HFFc6 (cell line): ENCODE measurements at places on chromosomes 3 and 15.
A peak's percentile ranks its signal among the peaks of the same experiment; 100 is the strongest.

DNA sequence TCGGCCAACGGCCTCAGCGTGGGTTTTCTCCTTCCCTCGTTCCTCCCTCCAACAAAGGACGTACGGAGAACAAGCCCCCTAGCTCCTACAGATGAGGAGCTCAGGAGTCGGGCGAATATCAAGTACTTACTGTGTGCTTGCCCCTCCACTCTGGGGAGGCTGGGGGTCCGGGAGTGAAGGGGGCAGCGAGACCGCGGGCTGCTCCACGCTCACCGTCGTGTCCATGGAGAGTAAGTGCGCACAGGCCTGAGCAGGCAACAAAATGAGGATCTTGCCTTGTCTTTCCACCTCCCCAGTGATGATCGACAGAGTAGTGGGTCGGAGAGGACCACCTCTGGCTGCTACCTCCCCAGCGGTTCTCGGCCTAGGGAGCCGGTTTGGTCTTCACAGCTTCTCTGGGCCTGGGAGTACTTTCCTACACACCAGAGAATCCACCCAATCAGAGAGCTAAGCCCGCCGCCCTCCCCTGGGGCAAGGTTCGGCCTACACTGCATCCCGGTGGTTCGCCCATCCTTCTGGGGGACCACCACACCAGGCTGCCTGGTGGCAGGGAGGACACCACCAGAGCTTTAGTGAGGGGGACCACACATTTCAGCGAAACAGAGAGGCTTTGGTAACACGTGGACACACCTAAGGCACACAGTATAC is 603 bp upstream of the TRANK1 start:
- peak overlapping the region; percentile 71 for H3K4me3 ChIP-seq
- H3K4me1 ChIP-seq, result peaks cover 7% of the 10 kb centered on the region
- H3K36me3 ChIP-seq, result peaks cover 25% of the 10 kb centered on the region
- H3K27ac ChIP-seq, result no peak overlapping the region

GRCh38 chr3:171021377-171021776 is 5.1 kb downstream of the SLC2A2 start:
- no peaks in the 10 kb centered on the region; the same call in 1 of the 2 replicates for H3K27me3 ChIP-seq
- no peaks in the 10 kb centered on the region for H3K36me3 ChIP-seq
- peaks cover 8% of the 10 kb centered on the region for H3K4me1 ChIP-seq
- no peak overlapping the region for H3K27ac ChIP-seq
- no peak overlapping the region for H3K4me3 ChIP-seq

GRCh38 chr3:129758785-129759320 is 134.7 kb downstream of the TMCC1 start:
- no peaks in the 10 kb centered on the region; the same call in 1 of the 2 replicates for H3K27me3 ChIP-seq
- H3K4me3 ChIP-seq, result no peak overlapping the region
- H3K4me1 ChIP-seq, result peaks cover 11% of the 10 kb centered on the region
- H3K27ac ChIP-seq, result no peak overlapping the region
- no peak for DNase-seq

- DNase-seq, result peak; percentile 66
- H3K27me3 ChIP-seq, result peaks cover 3% of the 10 kb centered on the region; the same call in 1 of the 2 replicates
- H3K4me3 ChIP-seq, result no peak overlapping the region
- peaks cover 14% of the 10 kb centered on the region for H3K36me3 ChIP-seq
- H3K27ac ChIP-seq, result no peak overlapping the region
- peaks cover 19% of the 10 kb centered on the region for H3K4me1 ChIP-seq
These were observed 95.4 kb downstream of the PLOD2 start for GRCh38 chr3:146065573-146066006.

- no peaks in the 10 kb centered on the region for H3K27me3 ChIP-seq
- peaks cover 14% of the 10 kb centered on the region; the same call in 1 of the 2 replicates for H3K36me3 ChIP-seq
- H3K27ac ChIP-seq, result no peak overlapping the region; the same call in 1 of the 2 replicates
- H3K4me1 ChIP-seq, result no peaks in the 10 kb centered on the region
- no peak overlapping the region for H3K4me3 ChIP-seq
These were observed 10.5 kb downstream of the C3orf62 start for GRCh38 chr3:49266410-49267095.

- no peaks in the 10 kb centered on the region for H3K4me1 ChIP-seq
- H3K36me3 ChIP-seq, result no peaks in the 10 kb centered on the region
- H3K27ac ChIP-seq, result no peak overlapping the region
- H3K27me3 ChIP-seq, result peaks cover 24% of the 10 kb centered on the region
These were observed 70.9 kb downstream of the ANP32A start for GRCh38 chr15:68749793-68750192.

DNA sequence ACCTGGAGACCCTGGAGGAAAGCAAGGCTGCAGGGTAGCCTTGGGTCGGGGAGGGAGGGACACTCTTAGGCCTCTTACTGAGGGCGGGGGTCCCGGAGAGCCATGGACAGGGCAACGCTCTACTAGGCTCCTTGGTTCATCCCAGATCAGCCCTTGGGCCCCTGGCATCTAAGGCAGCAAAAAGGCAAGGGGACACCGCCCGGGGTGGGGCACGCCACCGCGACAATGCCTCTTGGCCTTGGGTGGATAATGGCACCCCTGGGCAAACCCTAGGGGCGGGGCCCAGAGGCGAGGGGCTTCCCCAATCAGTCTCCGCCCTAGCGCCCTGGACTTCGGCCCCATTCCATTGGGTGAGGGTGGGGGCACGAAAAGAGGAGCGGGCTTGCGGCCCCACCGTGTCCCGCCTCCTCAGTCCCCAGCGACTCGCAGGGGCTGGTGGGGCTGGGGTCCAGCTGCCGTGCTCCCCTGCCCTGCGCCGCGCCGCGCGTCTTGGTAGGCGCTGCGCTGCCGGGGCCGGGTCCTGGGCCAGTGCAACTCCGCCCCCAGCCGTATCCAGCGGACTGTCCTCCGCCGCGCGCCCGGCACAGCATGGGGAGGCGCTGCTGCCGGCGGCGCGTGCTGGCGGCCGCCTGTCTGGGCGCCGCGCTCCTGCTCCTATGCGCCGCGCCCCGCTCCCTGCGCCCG is at the start of gene CHST13:
Gene CHST13, plus strand, starts transcription at position 411 of the 684 bp plus-strand sequence. Its CDS starts 178 bp downstream, at position 589.
- H3K4me3 ChIP-seq, result no peak within 1 kb of the TSS
- H3K27ac ChIP-seq, result no peak within 1 kb of the TSS
- no peaks in the 10 kb centered on the region for H3K4me1 ChIP-seq
- no peaks in the 10 kb centered on the region for H3K36me3 ChIP-seq
- peaks cover 38% of the 10 kb centered on the region for H3K27me3 ChIP-seq
- no peak for DNase-seq

GRCh38 chr15:59797756-59798604 is 108.9 kb upstream of the BNIP2 start:
- H3K27ac ChIP-seq, result no peak overlapping the region
- no peak for DNase-seq
- peaks cover 3% of the 10 kb centered on the region for H3K27me3 ChIP-seq
- H3K36me3 ChIP-seq, result no peaks in the 10 kb centered on the region

GRCh38 chr3:189531271-189531670 is 99.9 kb upstream of the TP63 start:
- no peaks in the 10 kb centered on the region for H3K4me1 ChIP-seq
- no peak for DNase-seq
- H3K27me3 ChIP-seq, result no peaks in the 10 kb centered on the region
- H3K36me3 ChIP-seq, result no peaks in the 10 kb centered on the region
- H3K27ac ChIP-seq, result no peak overlapping the region
- no peak overlapping the region for H3K4me3 ChIP-seq

GRCh38 chr3:83039422-83039821 is 1278.0 kb upstream of the GBE1 start:
- no peak overlapping the region for H3K4me3 ChIP-seq
- H3K4me1 ChIP-seq, result no peaks in the 10 kb centered on the region
- no peak overlapping the region for H3K27ac ChIP-seq

GRCh38 chr15:44527241-44527640 is 9.7 kb upstream of the EIF3J start:
- H3K36me3 ChIP-seq, result no peaks in the 10 kb centered on the region
- DNase-seq, result no peak
- H3K4me3 ChIP-seq, result no peak overlapping the region
- no peaks in the 10 kb centered on the region for H3K27me3 ChIP-seq
- peaks cover 20% of the 10 kb centered on the region for H3K4me1 ChIP-seq
- H3K27ac ChIP-seq, result no peak overlapping the region

- H3K36me3 ChIP-seq, result peaks cover 50% of the 10 kb centered on the region
- H3K27me3 ChIP-seq, result peaks cover 5% of the 10 kb centered on the region
- H3K4me3 ChIP-seq, result no peak overlapping the region
- no peak for DNase-seq
These were observed 35.7 kb downstream of the ST3GAL6 start for GRCh38 chr3:98798820-98799219.

DNA sequence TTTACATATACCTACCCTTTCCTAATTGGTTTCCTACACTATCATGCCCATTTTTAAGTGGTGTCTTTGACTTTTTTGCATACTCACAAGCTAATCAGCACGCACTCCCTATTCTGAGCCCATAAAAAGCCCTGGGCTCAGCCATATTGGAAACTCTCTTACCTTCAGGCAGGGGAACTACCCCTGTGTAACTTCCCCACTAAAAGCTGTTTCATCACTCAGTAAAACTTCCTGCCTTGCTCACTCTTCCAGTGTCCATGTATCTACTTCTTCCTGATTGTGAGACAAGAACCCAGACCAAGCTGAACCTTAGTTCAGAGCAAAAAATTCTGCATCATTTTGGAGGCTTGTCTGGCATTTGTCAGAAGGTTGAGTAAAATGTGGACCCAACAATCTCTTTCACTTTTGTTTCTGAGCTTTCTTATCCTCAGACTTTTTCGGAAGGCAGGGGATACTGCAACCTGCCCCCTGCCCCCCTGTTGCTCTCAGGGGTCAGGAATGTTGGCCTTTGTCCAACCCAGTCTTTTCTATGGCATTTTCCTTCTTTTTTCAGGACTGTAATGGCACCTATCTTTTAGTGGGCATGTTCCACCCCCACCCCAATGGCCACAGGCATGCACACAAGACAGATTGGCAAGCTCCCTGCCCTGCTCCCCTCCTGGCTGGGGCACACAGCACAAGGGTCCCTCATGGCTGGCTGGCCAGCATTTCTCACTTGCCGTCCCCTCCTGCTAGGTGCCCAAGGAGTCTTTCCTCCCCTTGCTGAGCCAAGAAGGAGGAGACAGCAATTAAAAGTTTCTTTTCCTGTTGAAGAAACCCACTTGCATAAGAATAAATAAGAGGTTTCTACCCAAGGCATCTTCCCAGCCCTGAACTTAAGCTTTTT is 26.3 kb upstream of the TMEM45A start:
- peaks cover 9% of the 10 kb centered on the region for H3K36me3 ChIP-seq
- H3K4me3 ChIP-seq, result no peak overlapping the region
- H3K4me1 ChIP-seq, result no peaks in the 10 kb centered on the region

DNA sequence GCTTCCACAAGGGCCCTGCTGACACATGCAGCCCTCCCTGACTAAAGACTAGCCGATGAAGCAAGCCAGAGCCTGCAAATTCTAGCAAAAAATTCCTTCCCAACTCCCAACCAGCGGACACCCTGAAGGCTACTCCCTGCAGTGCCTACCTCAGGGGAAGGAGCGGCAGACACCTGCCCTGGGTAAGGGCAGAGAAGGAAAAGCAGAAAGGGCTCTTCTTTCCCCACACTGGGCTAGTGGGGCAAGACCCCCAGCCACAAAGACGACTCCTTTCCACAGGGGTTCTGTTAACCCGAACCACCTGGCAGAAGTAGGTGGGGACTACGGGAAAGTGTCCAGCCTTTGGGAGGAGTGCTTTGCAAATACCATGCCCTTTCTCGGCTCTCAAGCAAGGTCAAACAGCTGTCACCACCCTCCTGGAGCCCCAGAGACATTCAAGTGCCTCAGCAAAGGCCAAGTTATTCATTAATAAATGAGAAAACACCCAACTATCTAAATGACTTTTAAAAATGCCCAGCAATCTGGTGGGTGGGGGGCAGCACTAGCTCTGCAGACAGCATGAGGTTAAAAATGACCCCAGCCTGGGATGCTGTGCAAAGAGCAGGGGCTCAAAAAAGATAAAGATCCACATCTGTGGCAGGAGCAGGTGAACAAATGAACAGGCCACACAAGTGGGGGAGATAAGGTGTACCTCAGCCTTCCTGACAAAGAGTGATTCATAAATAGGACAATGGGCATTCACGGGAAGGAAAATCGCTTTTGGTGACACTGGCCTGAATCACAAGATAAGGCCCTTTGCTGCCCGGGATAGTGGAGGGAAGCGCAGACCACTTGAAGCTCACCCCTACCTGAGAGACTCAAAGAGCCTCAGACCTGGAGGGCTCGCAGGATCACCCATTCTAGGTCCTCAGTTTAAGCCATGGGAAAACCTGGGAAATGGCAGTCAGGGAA is 33.0 kb downstream of the CCDC12 start:
- DNase-seq, result no peak
- H3K4me1 ChIP-seq, result peaks cover 48% of the 10 kb centered on the region
- H3K27ac ChIP-seq, result no peak overlapping the region
- H3K36me3 ChIP-seq, result peaks cover 20% of the 10 kb centered on the region
- no peaks in the 10 kb centered on the region; the same call in 1 of the 2 replicates for H3K27me3 ChIP-seq

DNA sequence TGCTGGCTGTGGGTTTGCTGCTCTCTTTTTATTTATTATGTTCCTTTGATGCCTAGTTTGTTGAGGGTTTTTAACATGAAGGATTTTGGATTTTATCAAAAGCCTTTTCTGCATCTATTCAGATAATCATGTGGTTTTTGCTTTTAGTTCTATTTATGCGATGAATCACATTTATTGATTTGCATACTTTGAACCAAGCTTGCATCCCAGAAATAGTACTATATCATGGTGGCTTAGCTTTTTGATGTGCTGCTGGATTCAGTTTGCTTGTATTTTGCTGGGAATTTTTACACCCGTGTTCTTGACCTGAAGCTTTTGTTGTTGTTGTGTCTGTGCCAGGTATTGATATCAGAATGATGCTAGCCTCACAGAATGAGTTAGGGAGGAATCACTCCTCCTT is 48.4 kb downstream of the MCTP2 start:
- H3K27ac ChIP-seq, result no peak overlapping the region
- H3K4me1 ChIP-seq, result no peaks in the 10 kb centered on the region
- H3K27me3 ChIP-seq, result no peaks in the 10 kb centered on the region
- no peak for DNase-seq
- H3K4me3 ChIP-seq, result no peak overlapping the region

- H3K36me3 ChIP-seq, result no peaks in the 10 kb centered on the region
- DNase-seq, result no peak
- no peaks in the 10 kb centered on the region for H3K4me1 ChIP-seq
- H3K27ac ChIP-seq, result no peak overlapping the region
- H3K4me3 ChIP-seq, result no peak overlapping the region
These were observed 34.6 kb upstream of the DNAJC13 start for GRCh38 chr3:132382688-132383194.

DNA sequence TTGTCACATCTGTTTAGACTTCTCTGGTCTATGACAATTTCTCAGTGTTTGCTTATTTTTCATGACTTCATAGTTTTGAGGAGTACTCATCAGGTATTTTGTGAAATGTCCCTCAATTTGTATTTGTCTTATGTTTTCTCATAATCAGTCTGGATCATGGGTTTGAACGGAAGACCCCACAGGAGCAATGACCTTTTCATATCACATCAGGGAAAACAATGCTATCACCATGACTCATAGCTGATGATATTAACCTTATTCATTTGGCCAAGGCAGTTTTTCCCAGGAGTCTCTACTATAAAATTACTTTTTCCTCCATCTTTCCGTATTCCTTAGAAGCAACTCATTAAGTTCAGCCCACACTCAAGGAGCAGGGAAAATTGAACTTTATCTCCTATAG is 32.7 kb downstream of the AADACL2 start:
- H3K27me3 ChIP-seq, result no peaks in the 10 kb centered on the region; the same call in 1 of the 2 replicates
- DNase-seq, result no peak
- H3K27ac ChIP-seq, result peak overlapping the region; percentile 57; the same call in 1 of the 2 replicates
- H3K4me3 ChIP-seq, result peak overlapping the region; percentile 16; the same call in 1 of the 2 replicates
